ENCODE measurements at places on chromosomes 12 and 14.

GRCh38 chr12:63995512-63995911 is 151.0 kb downstream of the SRGAP1 start:
- no peak for DNase-seq

DNA sequence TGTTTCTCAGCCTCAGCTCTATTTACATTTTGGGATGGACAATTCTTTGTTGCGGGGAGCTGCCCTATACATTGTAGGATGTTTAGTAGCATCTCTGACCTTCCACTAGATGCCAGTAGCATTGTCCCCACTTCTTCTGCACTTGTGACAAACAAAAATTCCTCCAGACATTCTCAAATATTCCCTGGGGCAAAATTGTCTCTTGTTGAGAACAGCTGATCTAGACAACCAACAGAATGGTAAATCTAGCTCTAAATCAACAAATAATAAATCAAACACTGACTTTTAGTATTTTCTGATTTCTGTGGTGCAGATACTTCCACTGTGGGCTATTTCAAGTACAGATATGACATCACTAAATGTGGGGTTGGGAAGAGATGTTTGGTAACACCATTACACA is 60.7 kb downstream of the MSRB3 start:
- DNase-seq = no peak

- no peak for DNase-seq
These were observed 396.7 kb downstream of the NPAS3 start for GRCh38 chr14:33335366-33335765.

- DNase-seq = no peak
These were observed 20.0 kb upstream of the SOCS2 start for GRCh38 chr12:93552427-93552826.

GRCh38 chr12:124377981-124378509 is 83.2 kb downstream of the RFLNA start:
- DNase-seq = no peak

GRCh38 chr12:31813305-31813704 is 84.5 kb upstream of the AMN1 start:
- DNase-seq = no peak

- no peak for DNase-seq
These were observed 17.1 kb upstream of the DLK1 start for GRCh38 chr14:100709289-100710284.

GRCh38 chr12:128976120-128976738 is 123.0 kb downstream of the GLT1D1 start:
- DNase-seq = no peak

All from activated CD8-positive, alpha-beta memory T cell treated with anti-CD3 and anti-CD28 coated beads for 4 hours (primary cell).